ENCODE measurements at places on chromosomes 5 and 9.

- no peak for DNase-seq
These were observed 56.8 kb upstream of the TRAF1 start for GRCh38 chr9:120983259-120983837.

DNA sequence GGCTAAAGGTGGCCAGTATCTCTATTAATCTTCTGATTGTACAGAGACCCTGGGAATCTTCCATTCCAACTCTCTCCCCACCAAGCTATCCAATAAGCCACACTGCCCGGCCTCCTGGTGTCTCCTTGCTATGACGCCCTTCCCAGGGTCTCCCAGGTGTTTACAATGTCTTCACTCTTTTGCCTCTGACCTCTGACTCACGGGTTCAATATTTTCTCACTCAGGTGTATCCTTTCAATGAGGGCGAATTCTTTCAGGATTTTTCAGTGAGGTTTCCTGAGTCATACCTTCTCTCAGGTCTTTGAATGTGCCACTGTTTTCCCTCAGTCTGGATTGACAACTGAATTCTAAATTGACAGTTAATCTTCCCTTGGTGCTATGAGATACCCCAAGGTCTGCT lies 53.7 kb upstream of the IRX4 start:
- DNase-seq, result no peak

DNA sequence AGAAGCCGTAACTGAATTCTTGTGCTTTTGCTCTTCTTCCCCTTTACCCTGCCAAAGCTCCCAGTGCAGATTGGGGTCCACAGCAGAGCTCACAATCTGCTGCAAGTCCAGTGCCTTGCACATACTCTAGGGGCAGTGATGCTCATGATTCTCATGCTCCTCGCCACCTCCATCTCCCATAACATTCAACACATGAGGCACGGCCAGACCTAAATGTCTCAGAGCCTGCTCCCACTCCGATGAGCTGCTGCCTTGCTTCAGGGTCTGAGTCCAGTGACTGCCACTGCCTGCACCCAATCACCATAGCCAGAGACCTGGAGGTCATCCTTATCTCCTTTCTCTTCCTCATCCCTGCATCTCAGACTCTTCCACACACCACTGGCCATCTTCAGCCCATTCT lies 10.5 kb downstream of the CSF1R start:
- DNase-seq, result no peak

GRCh38 chr9:127728808-127729207 lies 6.3 kb downstream of the TOR2A start:
- no peak for DNase-seq

DNA sequence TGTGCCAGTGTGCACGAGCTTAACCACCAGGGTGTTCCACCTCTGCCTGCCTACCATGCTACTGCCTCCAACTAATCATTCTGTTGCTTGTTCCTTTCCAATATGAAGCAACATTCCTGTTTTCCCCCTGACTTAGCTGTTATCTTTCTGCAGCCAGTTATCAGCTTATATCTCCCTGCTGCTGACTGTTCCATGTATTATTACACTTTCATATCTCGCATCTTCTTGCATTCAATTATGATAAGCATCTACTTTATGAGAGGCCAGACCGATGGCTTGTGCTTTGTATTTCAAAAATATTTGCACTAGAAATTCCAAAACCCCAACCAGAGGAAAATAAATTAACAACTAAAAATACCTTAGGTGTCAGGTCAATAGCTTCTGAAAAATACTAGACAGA lies 394.0 kb upstream of the BRINP1 start:
- no peak for DNase-seq

- DNase-seq, result no peak
These were observed 660.8 kb downstream of the TLE1 start for GRCh38 chr9:81028504-81028903.
